ENCODE measurements at places on chromosomes 1 and 21.

DNA sequence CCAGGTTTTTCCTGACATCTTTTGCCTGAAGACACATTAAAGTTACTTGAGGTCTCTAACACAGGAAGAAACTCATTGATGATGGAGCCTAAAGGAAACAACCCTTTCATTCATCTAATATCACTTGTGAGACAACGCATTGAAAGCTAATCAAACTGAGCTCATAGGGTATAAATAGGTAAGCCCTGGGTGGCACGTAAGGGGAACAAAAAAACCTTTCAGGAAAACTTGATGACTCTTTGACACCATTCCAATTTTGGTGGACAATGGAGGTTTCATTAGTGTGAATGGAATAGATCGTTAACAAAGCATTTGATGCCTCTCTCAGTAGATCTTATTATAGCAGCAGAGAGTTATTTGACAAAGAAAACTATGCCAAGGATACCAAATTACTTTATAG lies 80.7 kb upstream of the DUSP10 start:
- DNase-seq, result no peak

GRCh38 chr1:65179148-65179547 lies 31.1 kb downstream of the AK4 start:
- DNase-seq, result no peak

GRCh38 chr1:183230413-183230812 lies 44.3 kb downstream of the LAMC2 start:
- DNase-seq, result no peak

DNA sequence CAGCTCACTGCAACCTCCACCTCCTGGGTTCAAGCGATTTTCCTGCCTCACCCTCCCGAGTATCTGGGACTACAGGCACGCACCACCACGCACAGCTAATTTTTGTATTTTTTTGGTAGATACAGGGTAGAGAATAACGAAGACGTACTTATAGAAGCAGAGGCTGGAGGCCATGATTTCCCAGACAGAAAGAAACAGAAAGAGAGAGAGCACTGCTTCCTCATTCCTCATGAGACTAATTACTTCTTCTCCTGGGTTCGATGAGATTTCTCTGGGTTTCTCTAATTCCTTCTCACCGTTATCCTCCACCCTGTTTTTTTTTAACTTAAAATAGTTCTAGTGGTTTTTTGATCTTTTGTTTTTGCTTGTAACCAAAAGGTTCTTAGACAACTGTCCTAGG lies 23.4 kb upstream of the PTP4A2 start:
- no peak for DNase-seq

DNA sequence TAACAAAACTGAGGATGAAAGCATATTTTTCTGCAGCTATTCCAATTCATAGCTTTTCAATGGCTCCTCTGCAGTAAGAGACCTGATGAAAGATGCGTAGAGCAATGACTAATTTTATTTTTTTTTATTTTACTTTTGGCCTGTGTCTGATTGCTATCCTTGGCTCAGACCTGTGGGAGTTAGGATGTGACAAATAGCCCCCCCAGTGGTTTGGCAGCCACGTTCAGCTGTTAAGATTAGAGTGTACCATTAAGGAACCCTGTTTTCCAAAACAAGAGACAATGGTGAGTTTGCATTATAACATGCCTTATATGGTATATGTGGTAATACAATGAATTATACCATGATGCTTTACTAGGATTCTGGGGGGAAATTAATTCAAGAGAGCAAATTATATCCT lies 264.7 kb downstream of the CACNA1E start:
- DNase-seq, result no peak

DNA sequence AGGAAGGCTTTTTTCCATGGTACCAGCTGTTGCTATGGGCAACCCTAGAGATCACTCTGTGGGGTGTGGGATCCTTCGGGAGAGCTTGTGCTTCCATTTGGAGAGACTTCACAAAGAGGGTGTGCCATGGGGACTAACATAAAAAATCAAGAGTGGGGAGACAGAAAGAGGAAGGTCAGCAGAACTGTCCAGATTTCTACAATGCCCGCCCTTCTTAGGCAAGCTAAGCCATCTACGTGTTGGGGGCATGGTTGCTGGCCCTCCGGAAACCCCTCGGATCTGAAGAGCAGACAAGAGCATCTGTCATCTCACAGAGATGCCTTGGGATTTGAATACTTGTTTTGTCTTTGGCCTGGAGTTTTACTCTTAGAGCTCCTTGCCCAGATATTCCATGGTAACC lies 83.9 kb upstream of the ZNF648 start:
- no peak for DNase-seq

DNA sequence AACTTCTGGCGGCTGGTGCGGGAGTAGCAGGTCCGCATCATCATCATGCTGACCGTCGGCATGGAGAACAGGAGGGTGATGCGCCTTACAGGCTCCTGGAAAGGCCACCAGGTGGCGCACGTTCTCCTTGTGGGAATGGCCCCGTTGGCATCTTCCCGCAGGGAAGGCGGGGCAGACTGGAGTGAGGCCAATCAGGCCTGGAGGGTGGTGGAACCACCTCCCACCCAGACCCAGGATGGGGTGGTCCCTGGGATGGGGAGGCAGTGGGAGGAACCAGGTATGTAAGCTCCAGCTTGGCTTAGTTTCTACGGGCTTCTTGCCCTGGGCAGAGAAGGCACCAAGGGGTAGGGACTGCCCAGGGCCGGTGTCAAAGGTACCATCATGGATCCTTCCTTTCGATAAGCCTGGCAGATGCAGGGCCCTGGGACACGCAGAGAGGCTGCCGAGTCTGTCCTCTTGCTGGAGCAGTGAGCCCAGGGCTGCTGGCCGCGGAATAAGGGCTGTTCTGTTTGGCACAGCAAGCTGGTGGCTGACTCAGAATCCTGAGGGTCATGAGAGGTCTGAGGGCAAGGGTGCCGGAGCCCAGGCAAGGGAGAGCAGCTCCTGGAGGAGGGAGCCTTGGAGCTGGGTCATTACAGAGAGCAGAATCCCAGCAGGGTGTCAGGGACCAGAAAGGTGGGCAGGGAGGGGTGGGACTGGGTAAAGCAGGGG lies 8.7 kb upstream of the LGR6 start:
- DNase-seq, result peak; percentile 74

GRCh38 chr1:196271212-196271947 lies 336.9 kb downstream of the KCNT2 start:
- no peak for DNase-seq
